ENCODE measurements at places on chromosomes 6 and 20. TPM values are rescaled to one million over a fixed set of nuclear protein-coding genes. Genes with fewer than 3 reads are reported as not detected.

The ELOVL4 gene
- 4.1 TPM for total RNA-seq

The C6orf136 gene
- total RNA-seq, result 18.5 TPM

The HTR1E gene
- not detected for total RNA-seq

The RBM24 gene
- total RNA-seq, result 6.0 TPM

The RPP40 gene
- 15.3 TPM for total RNA-seq

The HLA-DOA gene
- total RNA-seq, result not detected

The KCNK17 gene
- total RNA-seq, result not detected

The SLC35B3 gene
- 21.5 TPM for total RNA-seq

The GTSF1L gene
- total RNA-seq, result not detected

The ADGB gene
- not detected for total RNA-seq

The SYS1 gene
- 22.3 TPM for total RNA-seq

The ANKEF1 gene
- total RNA-seq, result 1.8 TPM

The DCDC2 gene
- not detected for total RNA-seq

The OLIG3 gene
- total RNA-seq, result not detected

The HUS1B gene
- total RNA-seq, result 1.2 TPM

The RWDD2A gene
- total RNA-seq, result 4.5 TPM

The HLA-DMA gene
- total RNA-seq, result 1.2 TPM

Measured in endothelial cell of umbilical vein (primary cell).